HCT116 (cell line): ENCODE measurements at places on chromosomes 6 and 20. TPM values are rescaled to one million over a fixed set of nuclear protein-coding genes. Genes with fewer than 3 reads are reported as not detected.

DNA sequence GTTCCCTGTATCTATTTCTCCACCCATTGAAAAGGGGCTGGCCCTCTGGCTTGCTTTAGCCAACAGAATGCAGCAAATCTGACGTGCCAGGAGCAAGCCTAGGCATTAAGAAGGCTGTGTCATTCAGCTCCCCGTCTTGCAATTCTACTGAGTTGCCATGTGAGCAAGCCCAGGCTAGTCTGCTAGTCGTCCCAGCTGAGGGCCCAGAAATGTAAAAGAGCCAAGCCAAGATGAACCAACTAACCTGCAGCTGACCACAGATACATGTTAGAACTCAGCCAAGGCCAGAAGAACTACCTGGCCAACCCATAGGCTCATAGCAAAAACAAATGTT lies 30.1 kb downstream of the PREP start:
- DNase-seq = no peak

Gene C6orf58
- 0.20 TPM for total RNA-seq

Gene PCIF1
- 31.8 TPM for total RNA-seq

DNA sequence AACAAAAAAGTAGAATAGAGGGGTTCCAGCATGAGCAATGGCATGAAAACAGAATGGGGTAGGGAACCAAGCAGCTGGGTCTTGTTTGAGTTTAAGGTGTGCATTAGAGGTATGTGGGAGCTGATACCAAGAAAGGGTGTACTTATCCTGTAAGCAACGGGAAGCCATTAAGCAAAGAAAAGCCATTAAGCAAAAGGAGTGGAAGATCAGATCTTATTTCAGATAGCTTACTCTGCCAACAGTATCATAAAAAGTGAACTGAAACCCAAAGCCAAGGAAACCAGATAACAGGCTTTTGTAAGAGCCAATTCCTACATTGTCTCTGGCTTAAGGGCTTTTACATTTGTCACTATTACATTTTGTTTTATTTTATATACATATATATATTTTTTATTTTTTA lies 21.3 kb upstream of the BEND6 start:
- no peak for DNase-seq

Gene CGA
- not detected for total RNA-seq
